Body of pancreas (tissue), 4 donors: ENCODE measurements at places on chromosomes 16 and 17. TPM values are rescaled to one million over a fixed set of nuclear protein-coding genes. Genes with fewer than 3 reads are reported as not detected.
A peak's percentile ranks its signal among the peaks of the same experiment; 100 is the strongest.

Gene USH1G
- total RNA-seq = under 0.01 TPM

Gene PABPN1L
- total RNA-seq = not detected

Gene CD300H
- not detected for total RNA-seq

GRCh38 chr17:81295031-81295675, at the start of gene SLC38A10:
SLC38A10 (minus strand) TSS chr17:81295307; CDS start chr17:81294921, 386 bp downstream.
- DNase-seq = peak; percentile 94

DNA sequence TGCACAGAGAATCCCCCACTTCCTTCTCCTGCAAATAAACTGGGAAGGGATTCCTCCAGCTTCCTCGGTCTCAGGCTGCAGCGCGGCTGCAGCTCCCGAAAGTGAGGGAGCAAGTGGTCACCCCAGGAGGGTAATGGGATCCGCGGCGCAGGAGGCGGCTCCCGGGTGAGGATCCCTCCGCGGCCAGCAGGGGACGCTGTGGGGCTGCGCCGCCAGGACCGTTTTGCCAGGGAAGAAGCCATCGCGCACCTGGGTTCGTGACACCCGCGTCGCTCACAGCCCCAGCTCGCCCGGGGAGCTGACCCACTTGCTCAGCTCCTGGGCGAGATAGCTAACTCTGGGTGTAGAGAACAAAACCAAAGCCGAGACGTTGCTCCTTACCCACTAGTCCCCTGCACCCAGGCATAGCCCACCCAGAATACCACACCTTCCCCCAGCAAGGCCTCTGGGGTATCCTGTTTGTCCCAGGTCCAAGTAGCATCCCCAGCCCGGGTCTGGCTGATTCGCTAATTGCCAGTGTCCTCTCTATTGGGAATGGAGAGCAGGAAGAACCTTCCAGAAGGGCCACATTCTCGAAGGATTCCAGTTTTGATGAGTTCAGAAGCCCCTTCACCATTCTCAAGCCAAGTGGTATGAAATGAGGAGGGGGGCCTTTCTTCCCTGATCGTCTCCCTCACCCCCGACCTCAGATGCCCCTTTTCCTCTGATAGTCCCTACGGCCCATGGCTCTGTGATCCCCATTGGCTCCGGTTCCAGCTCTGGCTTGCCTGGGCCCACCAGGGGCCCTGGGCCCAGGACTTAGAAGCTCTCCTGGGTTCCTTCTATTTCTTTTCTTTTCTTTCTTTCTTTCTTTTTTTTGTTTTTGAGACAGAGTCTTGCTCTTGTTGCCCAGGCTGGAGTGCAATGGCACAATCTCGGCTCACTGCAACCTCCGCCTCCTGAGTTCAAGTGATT, 14.1 kb downstream of the CYGB start:
- DNase-seq = peak; percentile 71

DNA sequence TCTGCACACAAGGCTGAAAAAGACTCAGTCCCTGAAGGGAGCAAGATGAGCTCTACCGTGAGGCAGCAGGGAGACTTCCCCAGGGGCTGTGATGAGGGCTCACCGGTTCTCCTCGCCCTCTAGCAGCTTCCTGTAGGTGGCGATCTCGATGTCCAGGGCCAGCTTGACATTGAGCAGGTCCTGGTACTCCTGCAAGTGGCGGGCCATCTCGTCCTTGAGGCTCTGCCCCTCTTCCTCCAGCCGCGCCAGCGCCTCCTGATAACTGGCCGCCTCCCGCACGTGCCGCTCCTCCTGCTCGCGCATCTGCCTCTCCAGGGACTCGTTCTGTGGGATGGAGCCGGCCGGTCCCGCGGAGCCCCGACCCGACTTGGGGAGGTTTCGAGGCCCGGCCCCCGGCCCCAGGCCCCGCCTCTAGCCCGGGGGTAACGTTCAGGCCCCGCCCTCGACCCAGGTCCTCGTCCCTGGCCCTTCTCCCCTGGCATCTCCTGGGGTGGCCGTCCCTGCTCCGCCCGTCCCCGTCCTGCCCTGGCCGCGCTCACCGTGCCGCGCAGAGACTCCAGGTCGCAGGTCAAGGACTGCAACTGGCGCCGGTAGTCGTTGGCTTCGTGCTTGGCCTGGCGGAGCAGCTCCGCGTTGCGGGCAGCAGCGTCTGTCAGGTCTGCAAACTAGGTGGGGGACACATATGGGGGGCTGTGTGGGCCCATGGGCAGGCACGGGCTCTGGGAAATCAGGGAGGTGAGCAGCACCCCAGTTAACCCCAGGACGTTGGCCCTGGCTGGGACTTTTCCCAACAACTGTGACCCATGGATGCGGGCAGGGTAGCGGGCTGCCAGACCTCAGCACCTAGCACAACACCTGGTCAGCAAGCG, 3.9 kb downstream of the GFAP start:
- DNase-seq = peak; percentile 78

GRCh38 chr16:67206838-67207248, 7.9 kb downstream of the ELMO3 start:
- DNase-seq = no peak

- no peak for DNase-seq
Observed at GRCh38 chr17:2262135-2262587, 41.4 kb downstream of the SMG6 start.

Gene PARD6A
- total RNA-seq = 22.8 TPM

- DNase-seq = peak; percentile 53
Observed at GRCh38 chr17:61635913-61636432, 45.0 kb upstream of the NACA2 start.

GRCh38 chr17:8029121-8029520, 9.7 kb upstream of the ALOX15B start:
- DNase-seq = no peak

DNA sequence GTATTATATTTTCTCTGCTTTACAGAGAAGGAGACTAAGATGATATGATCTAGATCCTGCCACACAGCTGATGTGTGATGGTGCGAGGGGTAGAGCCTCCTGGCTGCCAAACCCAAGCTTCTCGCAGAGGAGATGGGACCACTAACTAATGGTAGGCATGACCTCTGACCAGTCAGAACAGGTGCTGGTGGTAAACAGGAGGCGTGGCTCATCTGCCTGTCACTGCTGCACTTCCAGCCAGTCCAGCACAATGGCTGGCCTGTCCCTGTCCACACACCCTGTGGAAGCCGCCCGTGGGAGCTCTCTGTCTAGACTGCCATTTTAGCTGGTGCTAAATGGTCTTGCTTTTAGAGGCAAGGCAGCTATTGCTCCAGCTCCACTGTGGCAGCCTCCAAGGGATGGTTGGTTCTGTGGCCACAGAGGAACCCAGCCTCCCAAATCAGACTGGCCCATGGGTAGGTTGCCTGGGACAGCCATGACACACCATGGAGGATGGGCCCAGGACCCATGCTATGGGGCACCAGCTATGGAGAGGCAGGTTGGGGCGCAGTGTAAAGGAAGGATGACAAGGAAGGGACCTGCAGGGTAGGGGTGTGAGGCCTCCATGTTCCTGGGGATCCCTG, 86.7 kb downstream of the KSR1 start:
- no peak for DNase-seq

GRCh38 chr17:32249475-32249874, 16.2 kb upstream of the RHBDL3 start:
- no peak for DNase-seq

DNA sequence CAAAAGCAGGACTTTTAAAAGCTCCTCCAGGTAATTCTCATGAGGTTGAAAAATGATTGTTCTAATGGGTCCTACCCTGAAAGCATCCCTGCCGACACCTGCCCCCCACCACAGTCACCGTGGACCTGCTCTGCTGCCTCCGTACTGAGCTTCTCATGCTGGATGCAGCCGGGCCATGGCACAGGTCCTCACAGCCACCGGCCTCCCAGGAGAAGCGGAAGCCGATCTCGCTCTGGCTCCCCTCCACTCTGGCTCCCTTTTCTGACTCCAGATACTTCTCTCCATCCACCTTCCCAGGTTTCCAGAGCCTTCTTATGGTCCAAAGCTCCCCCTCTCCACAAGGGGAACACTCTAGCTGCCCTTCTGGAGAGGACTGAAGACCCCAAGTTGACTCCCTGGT, 10.2 kb downstream of the RPRML start:
- no peak for DNase-seq

DNA sequence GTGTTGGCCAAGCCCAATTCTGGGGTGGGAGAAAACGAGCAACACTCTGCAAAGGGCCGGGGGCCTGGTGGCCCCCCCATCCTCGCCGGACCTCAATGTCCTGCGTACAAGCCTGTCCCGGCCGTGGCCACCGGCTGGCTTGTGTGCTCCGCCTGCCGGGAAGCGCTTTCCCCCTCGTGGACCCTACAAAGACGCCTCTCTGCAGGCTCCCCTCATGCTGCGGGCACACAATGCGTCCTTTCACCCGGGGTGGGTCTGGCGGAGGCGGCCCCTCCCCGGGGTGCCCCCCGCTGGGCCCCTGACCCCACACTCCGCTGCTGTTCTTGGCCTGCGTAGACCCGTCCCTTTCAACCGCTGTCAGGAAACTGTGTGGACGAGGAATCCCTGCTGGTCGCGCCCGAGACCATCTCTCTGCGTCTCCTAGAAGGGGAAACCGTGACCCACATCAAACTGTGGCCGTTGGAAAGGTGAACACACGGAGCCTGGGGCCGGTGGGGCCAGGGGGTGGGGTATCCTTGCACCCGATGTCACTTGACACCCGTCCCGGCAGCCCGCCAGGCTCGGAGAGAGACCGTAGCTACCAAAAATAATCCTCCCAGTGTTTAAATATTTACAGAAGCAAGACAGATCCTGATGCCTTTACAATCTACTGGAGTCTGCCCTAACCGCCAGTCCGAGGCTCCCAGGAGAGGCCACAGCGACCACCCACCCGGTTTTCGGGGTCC, 43.6 kb downstream of the TBC1D16 start:
- DNase-seq = peak; percentile 48

DNA sequence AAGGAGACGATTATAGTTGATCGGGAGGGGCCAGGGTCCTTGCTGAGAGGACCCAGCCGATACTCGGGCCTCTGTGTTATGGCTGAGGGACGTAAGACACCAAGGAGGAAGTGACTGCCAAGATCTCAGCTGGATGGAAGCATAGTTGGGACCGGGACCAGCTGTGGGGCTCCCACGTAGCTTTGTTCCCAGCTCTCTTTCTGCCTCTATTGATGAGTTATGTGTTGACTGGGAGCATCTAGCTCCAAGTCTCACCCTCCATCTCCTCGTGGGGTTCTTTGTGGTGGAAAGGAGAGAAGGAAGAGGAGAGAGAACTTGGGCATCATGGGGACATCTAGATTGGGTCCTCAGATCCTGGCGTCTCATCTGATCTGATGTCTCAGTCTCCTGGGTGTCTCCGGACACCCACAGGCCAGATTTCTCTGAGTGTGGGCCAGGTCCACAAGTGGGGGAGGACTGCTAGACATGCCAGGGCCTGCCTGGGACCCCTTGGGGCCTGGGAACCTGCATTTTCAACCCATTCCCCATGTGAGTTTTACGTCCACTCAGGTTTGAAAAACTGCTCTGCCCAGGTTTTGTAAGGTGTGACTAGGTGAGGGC, 1.0 kb downstream of the MGRN1 start:
- no peak for DNase-seq

GRCh38 chr16:76577003-76577402, 299.8 kb downstream of the CNTNAP4 start:
- no peak for DNase-seq

- DNase-seq = no peak
Observed at GRCh38 chr17:76700270-76700616, 10.5 kb downstream of the MXRA7 start.

Gene EFNB3
- 0.78 TPM for total RNA-seq

DNA sequence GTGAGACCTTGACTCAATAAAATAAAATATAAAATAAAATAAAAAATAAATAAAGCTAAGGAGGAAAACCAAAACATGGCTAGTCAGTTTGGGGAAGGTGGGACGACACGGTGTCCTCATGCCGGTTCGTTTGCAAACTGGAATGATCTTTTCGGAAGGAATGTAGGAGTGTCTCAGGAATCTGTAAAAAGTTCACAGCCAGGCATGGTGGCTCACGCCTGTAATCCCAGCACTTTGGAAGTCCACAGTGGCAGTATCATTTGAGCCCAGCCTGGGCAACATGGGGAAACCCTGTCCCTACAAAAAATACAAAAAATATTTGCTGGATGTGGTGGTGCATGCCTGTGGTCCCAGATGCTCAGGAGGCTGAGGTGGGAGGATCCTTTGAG, 14.7 kb upstream of the RPTOR start:
- no peak for DNase-seq

Gene DECR2
- total RNA-seq = 41.2 TPM

- no peak for DNase-seq
Observed at GRCh38 chr16:79595931-79596450, 4.5 kb downstream of the MAF start.

Gene KRTAP16-1
- total RNA-seq = not detected

GRCh38 chr16:23027386-23027785, 121.9 kb downstream of the USP31 start:
- DNase-seq = no peak

- no peak for DNase-seq
Observed at GRCh38 chr17:49976828-49977202, 7.8 kb downstream of the DLX4 start.

Gene FSCN2
- total RNA-seq = 13.5 TPM

- peak; percentile 84 for DNase-seq
Observed at GRCh38 chr17:29615492-29616299, 7.0 kb downstream of the CORO6 start.

Gene MYH13
- not detected for total RNA-seq

Gene TBC1D3I
- not detected for total RNA-seq

Gene ABCC11
- 0.52 TPM for total RNA-seq

Gene ZNF750
- not detected for total RNA-seq

Gene SPEM3
- total RNA-seq = not detected

DNA sequence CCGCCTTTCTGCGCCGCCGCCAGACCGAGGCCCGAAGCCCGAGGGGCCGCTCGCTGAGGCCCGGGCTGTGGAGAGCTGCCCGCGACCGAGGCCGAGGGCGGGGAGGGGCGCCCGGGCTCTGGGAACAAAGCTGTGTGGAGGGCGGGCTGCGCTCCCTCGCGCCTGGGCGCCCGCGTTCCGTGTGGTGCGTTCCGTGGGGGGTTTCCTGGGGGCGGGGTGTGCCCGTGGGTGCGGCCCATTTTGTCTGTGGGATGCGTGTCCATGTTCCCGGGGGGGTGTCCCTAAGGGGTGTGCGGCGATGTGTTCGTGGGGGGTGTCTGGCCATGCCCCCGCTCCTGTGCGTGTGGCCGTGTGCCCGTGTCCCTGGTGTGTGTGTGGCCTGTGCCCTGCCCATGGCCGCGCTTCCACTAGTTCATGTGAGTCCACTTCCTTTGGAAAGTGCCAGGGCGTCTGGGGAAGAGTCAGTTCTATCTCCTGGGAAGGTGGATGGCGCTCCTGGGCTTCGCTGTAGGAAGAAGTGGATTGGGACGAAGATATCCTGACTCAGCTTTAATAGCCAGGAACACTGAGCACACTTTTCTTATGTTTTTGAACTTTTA, 520 bp downstream of the JPT2 start:
- DNase-seq = peak; percentile 34

Gene ADAP2
- total RNA-seq = 13.7 TPM

- DNase-seq = no peak
Observed at GRCh38 chr17:57340160-57340981, 84.0 kb downstream of the MSI2 start.

- no peak for DNase-seq
Observed at GRCh38 chr16:64771273-64771672, 350.6 kb downstream of the CDH11 start.

- DNase-seq = no peak
Observed at GRCh38 chr17:61456688-61457225, 4.5 kb downstream of the TBX4 start.
